ENCODE measurements at places on chromosomes 1 and 21.

DNA sequence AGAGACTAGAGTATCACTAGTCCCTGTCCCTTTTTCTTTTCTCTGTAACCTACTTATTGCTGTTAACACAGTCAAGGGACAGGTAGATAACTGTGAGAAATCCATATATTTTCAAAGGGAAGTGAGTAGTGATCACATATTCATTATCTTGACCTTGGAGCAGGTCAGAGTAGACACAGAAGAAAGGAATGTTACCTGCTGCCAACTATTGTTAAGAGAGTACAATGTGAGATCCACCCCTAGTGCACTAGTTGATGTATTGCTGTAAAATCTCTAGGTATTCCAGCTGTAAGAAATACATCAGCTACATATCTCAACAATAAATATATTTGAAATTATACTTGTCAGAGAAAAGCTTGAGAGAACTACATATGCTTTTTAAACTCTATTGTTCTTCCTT, 68.7 kb upstream of the ADGRL2 start:
- no peak for DNase-seq

- DNase-seq, result no peak
Observed at GRCh38 chr1:188023206-188023605, 1194.5 kb downstream of the PLA2G4A start.

DNA sequence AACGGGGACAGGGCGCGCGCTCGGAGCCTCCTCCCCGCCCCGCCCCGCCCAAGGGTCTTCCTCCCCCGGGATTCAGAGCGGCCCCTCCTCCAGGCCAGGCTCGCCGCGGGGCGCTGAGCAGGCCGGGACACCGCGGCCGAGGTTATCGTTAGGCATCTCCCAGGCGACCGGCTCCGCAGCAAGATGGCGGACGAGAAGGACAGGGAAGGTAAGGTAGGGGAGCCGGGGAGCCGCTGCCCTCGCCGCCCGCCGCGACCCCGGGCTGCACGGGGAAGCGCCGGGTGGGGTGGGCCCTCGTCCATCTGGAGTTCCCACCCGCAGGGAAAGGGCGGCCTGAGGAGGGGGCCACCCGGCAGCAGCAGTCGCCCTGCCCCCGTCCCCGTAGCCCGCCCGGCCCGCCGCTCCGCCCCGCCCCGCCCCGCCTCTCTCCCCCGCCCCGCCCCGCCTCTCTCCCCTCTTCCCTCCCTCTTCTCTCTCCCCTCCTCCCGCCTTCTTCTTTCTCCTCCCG, 105.9 kb upstream of the HNRNPU start:
- DNase-seq, result no peak

- no peak for DNase-seq
Observed at GRCh38 chr1:7379441-7379971, 391.6 kb upstream of the VAMP3 start.

GRCh38 chr1:55746710-55747109, 531.5 kb upstream of the USP24 start:
- no peak for DNase-seq

DNA sequence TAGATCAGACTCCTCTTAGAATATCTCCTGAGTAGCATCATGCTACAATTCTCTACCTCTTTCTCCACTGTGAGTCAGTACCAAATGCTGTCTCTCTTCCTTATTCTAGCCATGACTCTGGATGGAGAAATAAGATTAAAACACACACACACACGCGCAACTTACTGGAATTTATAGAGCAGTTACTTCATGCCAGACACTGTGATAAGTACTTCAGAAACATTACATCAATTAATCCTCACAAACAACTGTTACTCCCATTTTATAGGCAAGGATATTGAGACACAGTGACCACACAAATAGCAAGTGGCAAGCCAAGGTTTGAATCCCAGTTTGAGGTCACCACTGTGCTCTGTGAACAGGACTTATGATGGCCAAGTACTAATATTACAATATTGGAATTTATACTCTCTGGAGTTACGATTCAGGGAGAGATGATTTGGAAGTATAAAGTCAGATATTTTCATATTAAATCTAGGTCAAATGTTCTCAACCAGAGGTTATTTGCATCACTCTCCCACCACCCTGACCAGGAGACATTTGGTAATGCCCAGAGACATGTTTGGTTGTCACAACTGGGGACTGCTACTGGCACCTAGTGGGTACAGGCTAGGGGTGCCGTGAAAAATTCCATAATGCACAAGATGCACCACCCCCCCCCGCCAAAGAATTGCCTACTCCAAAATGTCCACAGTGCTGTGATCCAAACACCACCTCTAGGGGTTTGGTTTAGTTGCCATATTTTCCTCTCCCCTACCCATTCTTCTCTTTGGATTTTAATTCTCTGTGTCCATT, 221.6 kb downstream of the LTN1 start:
- no peak for DNase-seq

DNA sequence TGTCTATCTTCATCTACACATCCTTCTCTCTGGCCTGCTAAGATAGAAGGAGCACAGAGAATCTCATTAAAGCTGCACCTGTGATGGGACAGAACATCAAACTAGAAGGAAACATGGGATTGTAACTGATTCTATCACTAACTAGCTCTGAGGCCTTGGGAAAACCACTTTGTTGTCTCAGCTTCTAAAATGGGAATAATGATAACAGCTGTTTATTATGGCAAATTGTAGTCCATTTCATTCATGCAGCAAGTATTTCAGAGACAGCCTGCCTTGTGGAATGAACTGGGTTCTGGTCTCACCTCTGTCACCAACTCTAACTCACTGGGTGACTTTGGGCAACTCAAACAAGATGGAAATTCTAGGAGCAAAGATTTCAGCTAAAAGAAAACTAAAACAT, 12.4 kb downstream of the GJA5 start:
- DNase-seq, result no peak

DNA sequence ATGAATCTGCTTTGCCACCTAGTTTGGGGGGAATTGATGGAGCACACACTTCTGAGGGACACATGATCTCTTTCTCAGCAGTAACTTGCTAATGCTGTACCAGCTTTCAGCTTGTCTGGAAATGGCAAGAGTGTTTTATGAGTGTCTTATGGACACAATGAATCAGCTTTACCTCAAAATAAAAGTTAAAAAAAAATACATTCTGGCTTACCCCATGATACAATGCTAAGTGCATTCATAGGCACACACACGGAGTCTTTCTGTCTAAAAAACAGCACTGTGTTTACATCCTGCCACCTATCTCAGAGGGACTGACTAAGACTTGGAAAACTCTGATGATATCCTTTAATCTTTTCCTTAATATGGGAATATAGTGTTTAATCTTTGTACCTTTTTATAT, 455.5 kb upstream of the ADAMTS5 start:
- no peak for DNase-seq

GRCh38 chr1:71774705-71775104, 507.6 kb downstream of the NEGR1 start:
- DNase-seq, result no peak

GRCh38 chr1:225318706-225319575, 108.9 kb downstream of the LBR start:
- peak; percentile 15 for DNase-seq

DNA sequence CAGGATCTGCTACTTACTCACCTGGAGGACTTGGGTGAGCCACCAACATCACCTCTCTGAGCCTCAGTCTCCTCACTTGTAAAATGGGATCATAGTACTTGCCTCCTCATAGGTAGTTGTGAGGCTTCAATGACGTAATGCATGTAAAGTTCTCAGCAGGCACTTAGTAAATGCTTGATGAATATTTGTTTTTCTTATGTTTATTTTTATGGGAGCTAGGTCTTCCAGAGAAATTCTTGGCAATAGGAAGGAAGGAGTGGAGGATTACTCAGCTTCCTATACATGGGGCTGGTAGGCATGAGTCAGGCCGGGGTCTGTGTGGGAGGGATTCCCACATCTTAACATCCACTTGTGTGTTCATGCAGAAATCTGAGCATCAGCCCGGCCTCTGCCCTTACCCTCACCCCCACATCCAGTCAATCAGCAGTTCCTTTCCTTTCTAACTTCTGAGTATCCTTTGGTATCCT, 95.4 kb upstream of the USP24 start:
- DNase-seq, result no peak

DNA sequence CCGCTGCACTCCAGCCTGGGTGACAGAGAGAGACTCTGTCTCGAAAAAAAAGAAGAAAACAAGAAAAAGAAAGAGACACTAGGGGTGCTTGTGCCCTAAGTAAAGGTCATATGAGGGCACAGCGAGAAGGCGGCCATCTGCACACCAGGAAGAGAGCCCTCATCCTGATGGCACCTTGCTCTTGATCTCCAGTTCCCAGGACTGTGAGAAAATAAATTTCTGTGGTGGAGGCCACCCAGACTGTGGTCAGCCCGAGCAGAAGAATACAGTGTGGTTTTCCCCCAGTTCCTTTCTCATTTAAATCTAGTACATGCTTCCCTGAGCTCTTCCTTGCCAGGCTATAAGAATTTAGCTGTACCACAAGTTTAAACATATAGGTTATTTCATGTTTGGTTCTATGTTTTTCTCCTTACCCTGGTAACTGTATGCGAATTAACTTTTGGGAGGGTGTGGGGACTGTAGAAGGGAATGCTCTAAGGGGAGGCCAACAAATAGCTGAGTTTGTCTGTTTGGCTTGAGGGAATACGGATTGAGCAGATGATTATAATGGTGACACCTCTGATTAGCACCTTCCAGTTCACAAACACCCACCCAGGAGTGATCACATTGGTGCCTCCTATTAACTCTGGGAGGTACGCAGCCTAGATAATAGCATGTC, 119.6 kb upstream of the ERRFI1 start:
- no peak for DNase-seq

DNA sequence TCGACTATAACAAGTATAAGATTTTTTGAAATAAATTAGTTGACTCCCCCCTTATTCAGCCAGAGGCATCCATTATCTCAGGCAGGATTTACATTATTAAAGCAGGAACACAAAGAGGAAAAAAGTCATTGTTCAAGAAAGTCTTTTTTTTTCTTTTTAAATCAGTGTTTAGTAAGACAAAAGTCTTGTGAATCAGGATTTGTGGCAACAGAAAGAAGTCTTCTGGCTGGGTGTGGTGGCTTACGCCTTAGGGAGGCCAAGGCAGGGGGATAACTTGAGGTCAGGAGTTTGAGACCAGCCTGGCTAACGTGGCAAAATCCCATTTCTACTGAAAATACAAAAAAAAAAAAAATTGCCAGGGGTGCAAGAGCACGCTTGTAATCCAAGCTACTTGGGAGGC, 505.5 kb downstream of the LMO4 start:
- DNase-seq, result no peak

GRCh38 chr1:175137369-175137768, 55.2 kb downstream of the KIAA0040 start:
- DNase-seq, result no peak

DNA sequence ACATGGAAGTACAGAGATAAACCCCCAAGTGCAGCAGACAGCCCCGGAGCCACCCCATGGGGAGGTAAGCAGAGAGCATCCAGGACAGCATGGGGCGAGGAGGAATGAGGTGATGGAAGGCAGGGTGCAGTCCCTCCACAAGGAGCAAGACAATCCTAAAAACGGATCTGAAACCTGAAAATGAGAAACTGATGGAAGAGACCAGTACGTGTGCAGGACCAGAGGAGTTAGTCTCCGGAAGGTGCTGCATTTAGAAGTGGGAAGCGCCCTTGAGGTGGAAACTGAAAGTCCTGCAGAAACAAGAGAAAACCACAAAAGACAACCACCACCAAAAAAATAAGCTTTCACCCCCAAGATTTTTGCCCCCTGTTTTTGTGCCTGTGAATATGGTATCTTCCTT, 17.4 kb upstream of the DDOST start:
- no peak for DNase-seq

DNA sequence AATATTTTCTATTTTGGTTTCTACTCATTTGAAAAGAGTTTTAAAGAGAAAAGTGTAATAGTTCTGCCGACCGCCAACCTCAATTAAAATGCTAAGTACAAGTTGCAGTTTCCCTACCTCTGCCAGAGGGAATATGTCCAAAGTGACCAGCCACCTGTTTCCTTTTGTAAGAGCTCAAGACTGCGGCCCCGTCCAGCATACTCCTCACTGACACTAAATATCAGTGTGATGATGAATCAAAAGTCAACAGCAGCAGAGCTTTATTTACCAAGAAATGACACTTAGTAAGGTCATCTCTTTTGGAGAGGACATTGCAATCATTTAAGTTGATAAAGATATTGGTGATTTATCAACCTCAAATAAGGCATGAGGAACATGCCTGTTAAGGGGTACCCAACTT, 57.4 kb upstream of the NRIP1 start:
- no peak for DNase-seq

DNA sequence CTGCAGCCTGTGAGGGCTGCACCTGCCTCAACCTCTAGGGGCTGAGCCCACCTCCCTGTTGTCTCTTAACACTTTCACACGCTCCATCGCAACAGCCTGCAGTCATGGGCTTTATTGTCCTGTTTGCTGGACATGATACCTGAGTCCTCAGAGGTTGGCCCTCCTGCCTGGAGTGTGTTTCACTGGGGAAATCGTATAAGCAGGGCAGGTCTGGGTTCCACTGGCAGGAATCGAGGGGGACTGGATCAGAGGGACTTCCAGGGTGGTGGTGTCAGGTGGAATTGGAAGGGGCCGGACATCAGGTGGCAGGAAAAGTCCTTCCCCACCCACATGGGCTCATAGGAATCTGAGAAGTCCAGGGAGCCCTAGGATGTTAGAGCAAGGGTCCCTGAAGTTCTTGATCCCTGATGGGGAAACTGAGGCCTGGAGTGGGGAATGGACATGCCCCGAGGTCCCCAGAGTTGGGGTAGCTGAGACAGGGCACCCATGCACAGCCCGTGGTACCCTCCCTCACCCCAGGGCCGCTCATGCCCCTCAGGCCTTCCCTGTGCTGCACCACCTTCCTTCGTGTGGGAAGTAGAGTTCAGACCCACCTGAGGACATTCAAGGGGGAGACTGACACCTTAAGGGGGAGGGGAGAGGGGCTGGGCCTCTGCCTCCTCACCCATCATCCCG, 66.6 kb downstream of the PIK3CD start:
- DNase-seq, result no peak

DNA sequence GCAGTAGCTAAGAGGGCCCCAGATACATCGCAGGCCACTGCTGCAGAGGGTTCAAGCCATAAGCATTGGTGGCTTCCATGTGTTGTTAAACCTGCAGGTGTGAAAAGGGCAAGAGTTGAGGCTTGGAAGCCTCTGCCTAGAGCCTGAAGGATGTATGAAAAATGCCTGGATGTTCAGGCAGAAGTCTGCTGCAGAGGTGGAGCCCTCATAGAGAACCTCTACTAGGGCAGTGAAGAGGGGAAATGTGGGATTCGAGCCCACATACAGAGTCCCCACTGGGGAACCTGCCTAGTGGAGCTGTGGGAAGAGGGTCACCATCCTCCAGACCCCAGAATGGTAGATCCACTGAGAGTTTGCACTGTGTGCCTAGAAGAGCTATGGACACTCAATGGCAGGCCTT, 30.6 kb upstream of the ADGRL4 start:
- no peak for DNase-seq

GRCh38 chr1:201473296-201473695, 4.3 kb upstream of the PHLDA3 start:
- DNase-seq, result no peak

All from naive thymus-derived CD8-positive, alpha-beta T cell (primary cell).